ENCODE measurements at places on chromosomes 2 and 18. TPM values are rescaled to one million over a fixed set of nuclear protein-coding genes. Genes with fewer than 3 reads are reported as not detected.

The ANKMY1 gene
- 6.1 TPM for total RNA-seq

The MTX2 gene
- total RNA-seq = 55.3 TPM

The CD28 gene
- total RNA-seq = not detected

The RBMS1 gene
- total RNA-seq = 39.0 TPM

The MDH1B gene
- 2.6 TPM for total RNA-seq

The PPP1R1C gene
- total RNA-seq = 3.3 TPM

The CENPA gene
- total RNA-seq = 30.2 TPM

The DHRS9 gene
- total RNA-seq = 0.12 TPM

DNA sequence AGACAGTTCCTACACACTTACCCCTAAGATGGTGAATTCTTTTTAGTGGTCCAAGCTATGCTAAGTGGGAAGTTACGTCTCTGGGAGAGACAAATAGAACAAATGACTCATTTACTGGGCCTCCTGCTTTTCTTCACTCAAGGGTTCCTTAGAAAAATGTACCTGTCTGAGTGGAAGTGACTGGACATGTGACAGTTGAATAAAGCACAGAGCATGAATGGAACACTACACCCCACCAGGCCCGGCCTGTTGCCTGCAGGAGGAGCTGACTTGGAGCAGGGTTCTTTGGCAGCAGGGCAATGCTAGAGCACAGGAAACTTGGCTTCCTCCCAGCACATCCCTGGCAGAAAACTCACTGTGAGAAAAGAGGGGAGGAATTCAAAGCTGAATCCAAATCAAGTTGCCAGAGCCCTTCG, 451.0 kb upstream of the SETBP1 start:
- no peak for DNase-seq

GRCh38 chr2:126653761-126654160, 2.2 kb upstream of the GYPC start:
- no peak for DNase-seq

DNA sequence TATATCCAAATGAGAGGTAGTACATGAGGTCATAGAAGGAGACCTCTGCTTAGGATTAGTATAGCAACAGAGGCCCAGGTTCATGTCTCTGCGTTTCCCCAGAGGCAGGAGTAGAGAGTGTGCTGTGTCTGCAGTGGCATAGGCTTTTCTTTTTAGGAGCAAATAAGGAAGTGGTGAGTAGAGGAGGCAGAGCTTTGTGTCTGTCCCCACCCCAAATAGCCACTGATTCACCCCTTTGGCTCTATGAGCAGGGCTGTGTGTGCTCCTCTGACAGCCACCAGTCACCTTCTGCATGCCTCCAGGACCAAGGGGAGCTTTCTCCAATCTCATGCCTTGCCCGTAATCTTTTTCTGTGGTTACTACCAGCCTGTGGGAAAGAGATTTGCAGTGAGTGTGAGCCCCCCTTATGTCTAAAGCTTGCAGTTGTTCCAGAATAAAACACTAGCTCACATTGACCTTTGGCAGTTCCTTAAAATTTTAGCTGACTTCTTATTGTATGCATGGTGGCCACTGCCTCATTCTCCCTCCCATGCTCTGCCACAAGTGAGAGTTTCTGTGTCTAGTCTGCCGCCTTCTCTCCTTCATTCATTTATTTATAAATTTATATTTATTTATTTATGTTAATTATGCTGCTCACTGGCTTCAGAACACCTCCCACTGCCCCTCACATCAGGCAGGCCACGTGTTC, 23.5 kb upstream of the ELAC1 start:
- no peak for DNase-seq

GRCh38 chr2:190589008-190589407, 54.5 kb upstream of the NEMP2 start:
- DNase-seq = no peak

DNA sequence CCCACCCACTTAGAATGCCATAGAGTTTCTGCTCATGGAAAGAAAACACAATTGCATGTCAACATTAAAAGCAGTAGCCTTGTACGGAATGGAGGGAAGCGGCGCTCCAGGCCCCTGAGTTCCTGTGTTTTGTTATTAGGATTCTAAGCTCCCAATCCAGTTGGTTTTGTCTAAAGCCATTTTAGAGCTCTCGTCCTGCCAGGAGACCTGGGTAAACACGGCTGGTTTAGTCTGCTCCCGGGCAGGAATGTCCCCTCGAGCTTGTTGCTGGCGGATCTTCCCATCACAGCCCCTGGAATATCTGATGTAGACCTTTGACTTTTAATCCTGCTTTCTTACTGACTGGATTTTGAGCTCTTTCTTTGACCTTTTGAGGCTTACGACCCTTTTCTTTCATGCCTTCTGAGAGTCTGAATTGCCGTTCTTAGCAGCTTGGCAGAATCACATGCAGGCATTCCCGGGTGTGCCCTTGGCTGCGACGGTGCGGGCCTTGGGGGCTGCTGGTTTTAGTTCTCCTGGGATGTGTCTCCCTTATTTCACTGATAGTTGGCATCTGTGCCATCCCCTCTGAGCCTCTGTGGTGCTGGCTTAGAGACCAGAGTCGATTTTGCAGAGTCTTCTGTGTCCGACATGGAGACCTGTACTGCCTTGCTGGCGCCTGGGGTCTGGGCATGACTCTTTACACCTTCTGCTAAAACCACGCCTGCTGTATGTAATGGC, 25.4 kb downstream of the GREB1 start:
- no peak for DNase-seq

DNA sequence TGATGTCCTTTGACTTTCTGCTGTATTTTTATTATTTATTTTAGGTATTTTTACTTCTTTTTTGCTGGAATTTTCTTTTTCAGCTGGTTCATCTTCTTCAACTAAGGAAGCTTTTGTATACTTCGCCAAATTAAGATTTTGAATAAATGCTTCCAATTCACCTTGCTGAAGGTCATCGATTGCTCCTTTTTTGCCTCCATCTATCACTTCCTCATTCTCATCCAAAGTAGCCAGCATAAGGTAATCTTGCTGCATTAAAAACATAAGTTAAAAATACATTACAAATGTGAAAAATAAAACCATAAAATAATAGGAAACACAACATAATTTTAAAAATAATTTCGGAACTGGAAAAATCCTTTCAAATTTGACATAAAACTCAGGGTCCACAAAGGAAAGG, 2.6 kb downstream of the CEBPZ start:
- no peak for DNase-seq

- DNase-seq = no peak
Observed at GRCh38 chr18:44039216-44039615, 641.5 kb upstream of the SETBP1 start.

DNA sequence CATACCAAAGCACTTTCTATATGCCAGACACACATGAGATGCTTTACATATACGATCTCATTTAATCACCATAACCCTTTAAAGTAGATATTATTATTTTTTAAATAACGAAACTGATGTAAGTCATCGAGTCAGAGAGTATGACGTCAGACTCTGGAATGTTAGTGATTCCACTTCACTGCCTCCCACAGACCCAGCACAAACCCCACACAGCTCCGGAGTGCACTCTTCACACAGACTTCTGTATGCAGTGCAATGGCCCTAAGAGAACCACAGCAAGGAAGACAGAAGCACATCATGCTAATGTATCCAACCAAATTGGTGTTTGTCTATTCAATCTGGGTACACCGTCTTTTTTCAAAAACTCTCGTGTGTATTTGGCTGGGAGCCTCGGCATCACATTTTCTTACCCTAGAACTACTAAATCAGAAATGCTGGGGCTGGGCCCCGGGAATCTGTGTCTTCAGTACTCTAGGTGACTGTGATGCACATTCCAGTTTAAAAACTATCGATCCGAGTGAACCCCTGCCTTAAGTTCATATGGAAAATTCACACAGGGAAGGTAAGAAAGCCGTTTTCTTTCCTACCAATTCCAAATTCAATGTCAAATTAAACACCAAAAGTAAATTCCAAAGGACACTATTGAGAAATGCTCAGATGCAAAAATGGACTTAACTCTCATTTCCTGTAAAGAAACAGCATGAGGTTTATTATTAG, 117.7 kb upstream of the ACVR1C start:
- DNase-seq = no peak

DNA sequence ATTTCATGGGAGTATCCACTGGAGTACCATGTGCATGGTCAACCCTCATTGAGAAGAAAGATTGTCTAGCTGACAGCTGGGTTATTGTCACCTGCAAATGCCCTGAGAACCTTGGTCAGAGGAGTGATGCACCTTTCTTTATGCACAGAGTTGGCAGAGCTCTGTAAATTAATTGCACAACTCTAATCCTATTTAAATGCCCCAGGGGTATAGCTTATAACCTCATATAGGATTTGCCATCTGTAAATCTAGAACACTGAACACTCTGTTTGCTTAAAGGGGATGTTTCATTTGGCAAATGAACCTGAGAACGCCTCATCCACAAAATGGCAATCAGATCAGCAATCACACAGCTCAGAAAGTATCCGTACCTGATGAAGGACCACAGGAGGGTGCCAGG, 71.8 kb upstream of the SP5 start:
- DNase-seq = no peak

GRCh38 chr2:150403457-150403856, 84.0 kb downstream of the RND3 start:
- no peak for DNase-seq

DNA sequence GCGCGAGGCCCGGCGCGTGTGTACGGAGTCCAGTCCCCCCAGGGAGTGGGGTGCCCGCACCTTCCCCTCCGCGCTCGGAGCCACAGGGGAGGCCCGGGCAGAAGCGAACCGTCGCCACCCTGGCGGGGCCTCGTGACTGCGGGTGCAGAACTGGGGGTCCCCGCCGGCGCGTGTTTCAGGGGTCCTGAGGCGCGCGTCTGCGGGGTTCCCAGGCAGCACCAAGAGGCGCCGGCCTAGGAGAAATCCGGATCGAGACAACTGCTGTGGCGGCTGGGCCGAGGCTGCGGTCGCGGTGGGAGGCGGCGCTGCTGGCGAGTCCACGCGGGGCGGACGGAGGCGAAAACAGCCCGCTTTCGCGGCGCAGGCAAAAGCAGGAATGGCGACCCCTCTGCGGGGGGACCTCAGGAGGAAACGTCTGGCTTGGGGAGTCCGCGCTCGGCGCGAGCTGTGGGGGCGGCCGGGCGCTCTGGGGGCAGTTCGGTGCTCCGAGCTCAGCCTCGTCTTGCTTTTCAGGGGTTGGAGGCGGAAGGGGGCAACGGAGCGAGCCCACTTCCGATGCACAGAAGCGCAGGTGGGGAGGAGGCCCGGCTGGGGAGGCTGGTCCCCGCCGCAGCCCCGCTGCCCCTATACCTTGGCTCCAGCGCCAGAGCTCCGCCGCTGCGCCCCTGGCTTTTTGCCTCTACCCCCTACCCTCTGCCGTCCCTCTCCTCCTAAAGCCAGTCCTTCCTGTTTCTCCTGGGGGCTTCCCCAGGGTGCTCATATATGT, 81.5 kb upstream of the LDLRAD4 start:
- DNase-seq = no peak

- no peak for DNase-seq
Observed at GRCh38 chr2:88024509-88024908, 8.2 kb upstream of the RNU2-63P start.

DNA sequence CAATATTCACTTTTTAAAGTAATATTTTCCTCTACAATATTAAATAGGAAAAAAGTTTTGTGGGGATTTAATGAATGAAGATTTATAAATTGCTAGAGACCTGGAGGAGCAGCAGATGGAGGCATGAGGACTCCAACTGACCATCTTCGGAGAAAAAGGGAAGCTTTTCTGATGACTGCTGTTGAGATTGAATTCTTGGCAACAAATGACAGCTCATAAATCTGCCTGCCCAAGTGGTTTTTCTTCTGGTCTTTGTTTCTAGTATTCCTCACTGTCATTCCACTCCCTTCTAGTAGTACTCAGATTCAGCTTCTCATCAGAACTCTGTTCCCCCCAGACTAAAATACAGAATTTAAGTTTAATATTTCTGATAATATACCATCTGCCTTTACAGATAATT, 157.0 kb downstream of the EML6 start:
- no peak for DNase-seq

DNA sequence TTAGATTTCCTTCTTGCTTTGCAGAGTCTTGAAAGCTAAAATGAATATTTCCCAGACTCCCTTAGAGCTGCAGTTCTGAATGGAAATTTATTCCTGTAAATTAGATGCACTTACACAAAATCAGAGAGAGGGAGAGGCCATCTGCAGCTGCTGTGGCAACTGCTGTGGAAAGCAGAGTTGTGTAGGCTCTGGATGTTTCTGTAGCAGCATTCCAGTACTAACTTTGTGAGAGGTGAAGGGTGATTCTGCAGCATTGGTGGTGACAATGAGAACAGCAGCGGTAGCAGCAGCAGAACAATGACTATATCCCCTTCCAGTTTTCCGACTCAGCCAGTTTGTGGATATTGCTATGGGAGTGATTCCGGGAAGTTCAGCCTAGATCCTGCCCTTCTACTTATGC, 433.0 kb upstream of the REG3G start:
- DNase-seq = no peak

GRCh38 chr2:120710256-120710655, 25.4 kb upstream of the GLI2 start:
- no peak for DNase-seq

DNA sequence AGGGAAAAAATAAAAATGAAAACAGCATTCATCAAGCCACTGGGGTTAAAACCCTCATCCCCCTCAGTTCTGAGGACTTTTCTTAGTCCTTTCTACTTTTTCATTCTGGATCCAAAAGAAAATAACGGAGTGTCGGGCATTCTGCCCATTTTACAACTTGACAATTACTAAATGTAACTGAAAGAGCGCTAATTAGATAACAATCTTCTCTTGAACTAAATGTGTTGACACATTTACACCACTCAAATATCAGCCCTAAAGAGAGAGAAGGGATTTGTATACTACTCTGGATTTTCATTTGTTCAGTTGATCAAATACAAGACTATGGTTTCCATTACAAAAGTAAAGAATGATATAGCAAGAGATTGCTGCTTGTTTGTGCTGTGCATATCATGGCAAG, 27.5 kb downstream of the ABCA12 start:
- no peak for DNase-seq

- no peak for DNase-seq
Observed at GRCh38 chr2:172808156-172808555, 72.5 kb downstream of the RAPGEF4 start.

DNA sequence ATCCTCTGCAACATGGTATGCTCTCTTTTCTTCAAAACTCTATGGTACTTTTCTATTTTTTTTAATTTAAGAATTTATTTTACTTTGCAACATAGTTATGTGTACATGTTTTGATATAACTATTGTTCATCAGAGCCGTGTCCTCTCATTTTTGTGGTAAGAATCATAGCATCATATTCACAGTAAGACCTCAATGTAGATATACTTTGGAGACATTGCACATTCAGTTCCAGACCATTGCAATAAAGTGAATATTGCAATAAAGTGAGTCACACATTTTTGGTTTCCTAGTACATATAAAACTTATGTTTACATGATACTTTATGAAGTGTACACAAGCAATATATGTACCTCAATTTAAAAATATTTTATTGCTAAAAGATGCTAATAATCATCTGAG, 22.7 kb upstream of the LINC00305 start:
- no peak for DNase-seq

GRCh38 chr2:16045653-16046352, 105.5 kb downstream of the MYCN start:
- DNase-seq = no peak

DNA sequence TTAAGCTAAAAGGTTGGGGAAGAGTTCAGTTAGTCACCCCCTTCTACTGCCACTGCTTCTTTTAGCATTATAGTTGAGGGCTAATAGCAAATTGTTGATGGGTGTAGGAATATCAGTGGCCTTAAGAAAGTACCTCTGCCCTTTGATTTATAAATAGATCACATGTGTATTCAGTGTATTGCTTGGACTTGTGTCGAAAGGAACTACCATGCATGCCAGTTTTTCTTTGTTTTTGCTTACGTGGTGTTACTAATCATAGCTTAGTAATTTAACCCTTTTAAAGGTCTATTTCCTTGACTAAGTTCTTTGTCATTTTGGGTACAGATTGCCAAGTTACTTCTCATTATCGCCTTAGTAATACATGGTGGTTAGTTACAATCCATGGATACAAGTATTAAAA, 85.6 kb downstream of the MIB1 start:
- no peak for DNase-seq
